ENCODE measurements at places on chromosomes 7 and 10.
A peak's percentile ranks its signal among the peaks of the same experiment; 100 is the strongest.

DNA sequence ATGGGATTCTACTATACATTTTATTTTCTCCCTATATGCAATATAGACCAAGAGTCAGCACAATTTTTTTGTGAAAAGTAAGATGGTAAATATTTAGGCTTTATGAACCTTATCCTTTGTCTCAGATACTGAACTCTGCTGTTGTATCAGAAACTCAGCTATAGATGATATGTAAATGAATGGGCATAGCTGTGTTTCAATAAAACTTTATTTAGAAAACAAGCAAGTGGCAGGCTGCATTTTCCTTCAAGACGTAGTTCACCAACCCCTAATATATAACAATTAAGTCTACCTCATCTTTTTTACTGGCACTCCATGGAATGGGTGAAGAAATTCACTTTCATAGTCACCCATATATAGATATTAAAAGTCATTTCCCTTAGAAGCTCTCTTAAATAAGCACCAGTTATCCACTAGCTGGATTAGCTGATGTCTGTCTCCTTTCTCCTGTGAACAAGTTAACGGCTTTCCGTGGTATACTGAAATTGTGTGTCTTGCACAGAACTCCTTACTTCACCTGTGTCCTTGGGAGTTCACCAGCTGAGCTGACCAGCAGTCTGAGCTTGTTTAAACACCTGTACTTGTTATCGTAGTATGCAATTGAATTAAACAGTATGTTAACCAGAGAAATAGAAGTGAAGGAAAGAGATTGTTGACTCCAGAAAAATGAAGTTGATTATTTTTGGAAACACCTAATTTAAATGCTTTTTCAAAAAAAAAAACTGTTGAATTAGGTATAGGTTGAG is 770.6 kb downstream of the KCNMA1 start:
- no peak overlapping the region for H3K27ac ChIP-seq
- H3K4me1 ChIP-seq, result no peaks in the 10 kb centered on the region
- H3K27me3 ChIP-seq, result peaks cover 4% of the 10 kb centered on the region
- H3K36me3 ChIP-seq, result no peaks in the 10 kb centered on the region
- DNase-seq, result no peak

GRCh38 chr10:33734393-33735155 is 400.1 kb upstream of the NRP1 start:
- DNase-seq, result no peak
- H3K4me3 ChIP-seq, result peak overlapping the region; percentile 16
- peaks cover 5% of the 10 kb centered on the region for H3K27me3 ChIP-seq
- no peak overlapping the region for H3K27ac ChIP-seq

DNA sequence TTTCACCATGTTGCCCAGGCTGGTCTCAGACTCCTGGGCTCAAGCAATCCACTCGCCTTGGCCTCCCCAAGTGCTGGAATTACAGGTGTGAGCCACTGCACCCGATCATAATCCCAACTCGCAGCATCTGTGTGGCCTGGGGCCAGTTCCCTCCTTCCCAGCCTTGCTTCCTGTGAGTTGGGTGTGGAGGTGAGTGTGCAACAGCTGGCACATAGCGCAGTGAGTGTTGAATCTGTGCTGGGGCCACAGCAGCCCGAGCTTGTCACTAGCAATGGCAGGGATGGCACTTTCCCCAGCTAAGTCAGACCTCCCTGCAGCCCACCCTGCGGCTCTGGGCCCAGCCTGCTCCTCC is 12.2 kb downstream of the TMEM184A start:
- no peak for DNase-seq
- H3K4me3 ChIP-seq, result no peak overlapping the region
- no peaks in the 10 kb centered on the region for H3K27me3 ChIP-seq
- no peak overlapping the region for H3K27ac ChIP-seq

GRCh38 chr7:29851487-29851886 is 45.2 kb downstream of the WIPF3 start:
- no peaks in the 10 kb centered on the region for H3K4me1 ChIP-seq
- no peak overlapping the region for H3K4me3 ChIP-seq
- DNase-seq, result no peak
- no peak overlapping the region for H3K27ac ChIP-seq

GRCh38 chr10:45655219-45655618 is 17.4 kb downstream of the ZFAND4 start:
- peaks cover 51% of the 10 kb centered on the region for H3K4me1 ChIP-seq
- H3K36me3 ChIP-seq, result peaks cover 36% of the 10 kb centered on the region
- no peak for DNase-seq
- no peaks in the 10 kb centered on the region for H3K27me3 ChIP-seq

- no peaks in the 10 kb centered on the region for H3K4me1 ChIP-seq
- H3K4me3 ChIP-seq, result no peak overlapping the region
- no peak for DNase-seq
- peaks cover 2% of the 10 kb centered on the region for H3K27me3 ChIP-seq
These were observed 192.3 kb upstream of the PITRM1 start for GRCh38 chr10:3364768-3365480.

Measured in naive thymus-derived CD8-positive, alpha-beta T cell (primary cell).